ENCODE measurements at places on chromosomes 3 and 15.

DNA sequence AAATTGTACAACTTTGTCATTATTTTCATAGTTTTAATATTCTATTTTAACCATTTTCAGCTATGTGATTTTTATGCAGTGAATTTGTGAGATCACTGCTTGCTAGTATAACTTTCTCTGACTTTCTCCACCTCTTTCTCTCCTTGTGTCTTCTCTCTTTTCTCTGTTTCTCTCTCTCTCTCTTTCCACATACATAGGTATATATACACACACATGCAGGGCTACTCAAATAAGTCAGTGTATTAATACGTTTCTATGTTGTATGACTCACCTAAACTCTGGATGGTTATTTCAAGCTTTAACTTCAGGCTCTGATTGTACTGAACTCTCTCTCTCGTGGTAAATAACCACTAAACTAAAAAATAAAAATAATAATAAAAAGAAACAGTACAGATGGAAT, 1389.3 kb upstream of the ALCAM start:
- no peak for DNase-seq

DNA sequence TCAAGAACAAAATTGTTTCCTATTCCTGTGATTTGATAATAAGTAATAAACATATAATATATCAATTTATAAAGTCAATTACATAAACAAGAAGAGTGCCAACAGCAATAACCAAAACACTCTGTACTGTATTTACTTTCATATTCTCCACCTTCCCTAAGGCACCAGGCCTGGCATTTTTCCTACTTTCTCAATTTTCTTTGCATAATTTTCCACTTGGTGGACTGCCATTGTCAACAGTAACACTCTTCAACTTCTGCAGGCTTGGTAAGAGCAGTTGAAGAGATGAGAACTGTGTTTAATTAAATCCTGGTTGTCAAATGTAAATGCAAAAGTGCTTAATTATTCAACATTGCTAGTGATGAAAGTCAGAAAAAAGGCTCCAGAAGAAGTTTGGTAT, 229.8 kb upstream of the PLSCR5 start:
- peak; percentile 22 for DNase-seq

DNA sequence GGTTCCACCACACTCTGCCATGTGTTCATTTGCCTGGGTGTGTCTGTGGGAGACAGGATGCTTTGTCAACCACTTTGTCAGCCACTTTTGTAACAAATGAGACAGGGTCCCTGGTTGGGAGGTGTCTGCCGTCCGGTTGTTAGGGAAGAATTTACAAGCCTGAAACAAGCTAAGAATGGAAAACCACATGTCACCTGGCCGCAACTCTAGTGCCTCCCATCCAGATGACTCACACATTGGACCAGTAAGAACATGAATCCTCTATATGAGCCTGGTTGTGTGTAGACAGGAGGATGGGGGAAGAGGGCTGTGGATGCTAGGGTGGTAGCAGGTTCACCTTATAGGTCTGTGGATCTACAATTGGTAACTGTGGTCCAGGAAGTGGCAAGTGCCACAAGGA, 335.3 kb downstream of the CLSTN2 start:
- no peak for DNase-seq

GRCh38 chr3:52596658-52597265, 60.4 kb downstream of the UQCC5 start:
- DNase-seq = no peak

- DNase-seq = no peak
Observed at GRCh38 chr15:29124581-29125381, 144.8 kb downstream of the NSMCE3 start.

GRCh38 chr15:65081758-65082157, 5.2 kb downstream of the KBTBD13 start:
- no peak for DNase-seq

DNA sequence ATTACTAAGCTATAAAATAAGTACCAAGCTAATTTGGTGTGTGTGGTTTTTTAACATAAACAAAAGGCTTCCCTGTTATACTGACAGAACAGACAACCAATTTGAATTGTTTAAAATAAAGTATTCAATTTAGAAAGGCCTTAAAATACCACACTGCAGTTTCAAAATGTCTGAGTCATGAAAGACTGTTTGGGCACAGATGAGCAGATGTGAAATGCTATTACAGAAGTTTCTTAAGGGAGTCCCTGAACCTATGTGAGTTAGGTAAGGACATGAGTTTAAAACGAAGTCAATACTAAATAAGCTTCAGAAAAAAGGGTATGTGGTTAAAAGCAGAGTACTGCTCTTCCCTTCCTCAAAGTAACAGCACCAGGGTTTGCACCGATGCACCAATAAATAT, 69.7 kb upstream of the SETMAR start:
- no peak for DNase-seq

DNA sequence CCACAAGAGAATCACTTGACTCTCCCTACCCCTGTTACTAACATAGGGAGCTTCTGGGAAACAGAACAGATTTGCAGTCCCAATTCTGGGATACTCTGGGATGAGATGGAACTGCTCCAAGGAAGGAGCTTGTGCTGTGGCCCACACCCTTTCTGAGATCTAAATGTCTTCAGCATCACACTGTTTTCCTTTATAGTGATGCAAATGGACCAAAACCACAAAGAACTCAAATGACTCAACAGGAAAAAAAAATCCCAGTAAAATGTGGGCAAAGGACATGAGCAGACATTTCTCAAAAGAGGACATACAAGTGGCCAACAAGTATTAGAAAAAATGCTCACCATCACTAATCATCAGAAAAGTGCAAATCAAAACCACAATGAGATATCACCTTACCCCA, 155.6 kb downstream of the NECTIN3 start:
- DNase-seq = no peak

DNA sequence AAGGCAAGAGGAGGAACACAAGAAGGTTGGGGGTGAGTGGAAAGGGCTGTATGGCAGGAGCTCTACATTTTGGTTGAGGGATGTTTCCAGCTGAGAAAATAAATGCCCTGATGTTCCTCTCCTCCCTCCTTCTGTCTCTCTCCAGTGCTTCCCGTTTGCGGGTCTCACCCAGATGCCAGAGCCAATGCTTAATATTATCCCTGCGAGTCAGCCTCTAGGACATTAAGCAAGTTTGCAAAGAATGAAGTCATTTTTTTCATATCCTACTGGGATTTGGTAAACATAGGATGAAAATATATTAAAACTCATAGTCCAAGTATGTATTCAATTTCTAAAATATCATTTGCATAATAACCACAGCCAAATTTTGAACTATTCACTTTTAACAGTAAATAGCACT, 295.9 kb downstream of the CADM2 start:
- no peak for DNase-seq

DNA sequence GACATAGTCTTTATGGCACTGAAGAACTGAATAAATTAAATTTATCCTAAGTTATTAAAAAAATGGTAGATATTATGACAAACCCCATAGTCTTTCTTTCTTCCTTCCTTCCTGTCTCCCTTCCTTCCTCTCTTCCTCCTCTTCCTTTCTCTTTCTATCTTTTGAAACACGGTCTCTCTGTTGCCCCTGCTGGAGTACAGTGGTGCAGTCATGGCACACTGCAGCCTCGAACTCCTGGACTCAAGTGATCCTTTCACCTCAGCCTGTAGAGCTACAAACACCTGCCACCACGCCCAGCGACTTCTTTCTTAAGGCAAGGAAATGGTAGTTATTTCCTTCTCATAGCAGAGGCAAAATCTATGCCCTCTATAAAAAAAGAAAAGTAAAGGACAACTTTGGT, 354.6 kb downstream of the GAP43 start:
- no peak for DNase-seq

- DNase-seq = no peak
Observed at GRCh38 chr3:19757773-19758172, 176.2 kb downstream of the EFHB start.

DNA sequence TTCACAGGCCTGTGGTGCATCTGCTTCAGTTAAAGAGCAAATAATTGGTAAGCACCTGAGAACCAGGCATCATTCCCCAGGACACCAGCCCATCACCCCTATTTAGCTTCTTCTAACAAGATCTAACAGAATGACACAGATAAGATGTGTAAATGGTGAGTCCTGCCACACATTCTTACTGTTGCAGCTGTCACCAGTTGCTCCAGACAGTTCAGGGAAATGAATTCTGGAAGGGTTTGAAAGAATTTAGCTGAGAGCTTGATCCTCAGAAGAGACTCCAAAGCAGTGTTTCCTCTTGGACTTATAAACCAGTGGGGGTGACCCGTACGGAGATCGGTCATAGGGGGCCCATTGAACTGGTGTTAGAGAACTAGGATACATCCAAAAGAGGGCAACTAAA, 238.0 kb downstream of the MEX3B start:
- DNase-seq = no peak

DNA sequence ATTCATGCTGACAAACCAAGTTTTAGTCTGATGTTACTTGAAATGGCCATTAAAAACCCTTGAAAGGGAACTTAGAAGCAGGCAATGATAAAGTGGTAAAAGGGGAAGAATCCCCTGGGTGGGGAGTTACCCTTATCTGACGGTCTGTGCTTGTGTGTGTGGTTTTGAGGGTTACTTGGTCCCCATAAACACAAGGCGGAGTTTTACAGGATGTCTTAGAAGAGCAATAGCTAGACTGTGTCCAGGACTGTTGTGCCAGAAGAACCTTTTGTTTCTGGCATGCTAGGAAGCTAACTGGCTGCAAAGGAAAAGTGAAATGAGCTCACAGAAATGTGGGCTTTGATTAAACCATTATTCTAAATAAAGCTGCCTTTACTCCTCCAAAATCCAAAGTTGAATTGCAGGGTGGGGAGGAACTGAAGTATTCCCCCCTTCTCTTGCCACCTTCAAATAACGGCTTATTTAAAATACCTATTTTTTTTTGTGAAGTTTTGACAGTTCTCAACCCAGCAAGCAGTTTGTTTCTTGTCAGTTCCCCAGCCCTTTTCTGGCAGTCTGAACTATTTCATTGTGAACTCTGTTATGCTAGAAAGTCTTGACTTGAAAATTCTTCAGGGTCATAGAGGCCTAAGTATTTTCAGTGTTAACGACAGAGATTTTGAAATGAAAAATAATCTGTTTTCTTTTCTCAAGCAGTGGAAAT, 443.5 kb downstream of the OTOL1 start:
- no peak for DNase-seq

DNA sequence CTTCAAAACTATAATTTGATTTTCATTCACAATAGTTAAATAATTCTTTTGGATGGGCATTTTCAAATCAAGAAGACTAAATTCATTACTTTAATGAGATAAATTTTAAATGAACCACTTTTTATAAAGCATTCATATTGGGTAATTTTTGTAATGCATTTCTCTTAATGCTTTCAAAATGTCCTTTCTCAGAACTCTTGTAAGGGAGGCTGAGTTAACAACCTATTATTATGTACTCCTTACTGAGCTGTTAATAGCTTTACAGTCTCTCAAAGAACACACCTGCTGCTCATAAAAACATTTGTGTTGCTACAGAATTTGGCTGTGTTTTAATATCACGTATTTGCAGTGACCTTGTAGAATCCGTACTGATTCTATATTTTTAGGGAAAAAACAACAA, 334.0 kb upstream of the ARL6 start:
- peak; percentile 95 for DNase-seq

GRCh38 chr3:134721214-134721613, 70.4 kb upstream of the KY start:
- no peak for DNase-seq

- peak; percentile 62 for DNase-seq
Observed at GRCh38 chr3:20225769-20226168, 39.8 kb upstream of the SGO1 start.

DNA sequence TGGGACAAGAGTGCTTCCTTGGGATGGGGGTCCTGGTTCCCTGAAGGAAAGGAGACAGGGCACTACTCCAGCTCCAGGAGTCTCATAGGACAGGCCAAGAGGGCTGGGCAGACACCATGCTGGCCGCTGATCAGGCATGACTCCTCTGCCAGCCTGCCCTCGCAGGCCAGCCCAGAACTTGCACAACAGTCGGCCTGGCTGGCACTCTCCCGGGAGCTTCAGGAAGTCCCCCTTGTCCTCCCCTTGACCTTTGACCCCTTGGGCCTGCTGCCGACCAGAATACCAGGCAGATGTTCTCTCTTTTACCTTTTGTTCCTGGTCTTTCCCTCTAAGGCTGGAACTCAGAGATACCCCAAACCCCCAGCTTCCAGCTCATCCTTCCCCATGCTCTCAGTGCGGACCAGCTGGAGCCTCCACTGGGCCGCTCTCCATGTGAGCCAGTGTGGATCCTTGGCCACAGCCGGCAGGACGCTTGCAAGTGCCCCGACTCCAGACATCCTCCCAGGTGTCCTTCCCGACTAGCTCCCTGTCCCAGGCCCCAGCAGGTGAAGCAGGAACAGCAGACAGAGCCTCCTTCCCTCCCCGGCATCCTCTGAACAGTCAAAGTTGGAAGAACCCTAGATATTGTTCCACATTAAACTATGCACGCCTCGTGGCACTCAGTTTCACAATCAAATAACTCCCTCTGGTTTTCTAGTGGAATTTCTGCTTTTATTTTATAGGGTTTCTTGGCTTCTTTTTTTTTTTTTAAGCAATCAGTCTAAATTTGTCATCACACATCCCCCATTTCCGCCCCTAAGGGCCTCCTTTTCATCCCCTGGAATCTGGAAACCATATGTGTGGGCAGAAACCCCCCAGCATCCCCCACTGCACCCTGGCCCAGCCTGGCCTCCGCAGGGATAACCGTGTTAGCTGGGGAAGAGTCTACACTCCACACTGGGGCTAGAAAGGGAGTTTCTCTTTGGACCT, 15.7 kb downstream of the VPS18 start:
- no peak for DNase-seq

DNA sequence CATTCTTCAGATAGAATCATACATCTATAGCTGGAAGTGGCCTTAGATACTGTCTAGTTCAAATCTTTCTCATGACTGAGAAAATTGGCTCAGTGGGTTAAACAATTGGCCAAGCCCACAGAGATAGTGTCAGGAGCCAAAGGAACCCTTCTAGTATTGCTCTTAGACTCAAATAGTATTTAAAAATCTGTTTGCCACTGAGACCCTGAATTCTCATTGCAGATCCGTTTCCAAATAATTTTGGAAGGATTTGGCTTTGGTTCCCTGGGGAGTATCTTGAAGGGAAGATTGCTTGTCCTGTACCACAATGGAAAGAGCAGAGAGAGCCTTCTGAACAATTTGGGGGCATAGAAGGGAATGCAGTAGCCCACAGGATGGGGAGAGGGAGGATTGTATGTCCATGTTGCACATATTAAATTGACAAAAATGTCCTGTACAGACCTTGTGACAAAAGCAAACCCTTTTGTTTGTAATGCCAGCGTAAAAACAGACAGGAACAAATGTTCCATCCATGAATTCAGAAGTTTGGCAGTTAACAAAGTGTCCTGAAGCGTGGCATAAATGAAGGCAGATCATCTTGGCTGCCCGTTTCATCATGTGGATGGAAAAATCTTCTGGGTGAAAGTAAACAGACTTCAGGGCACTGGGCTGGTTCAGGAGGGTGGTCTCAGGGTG, 156.4 kb upstream of the RASGRP1 start:
- DNase-seq = no peak
